ENCODE measurements at places on chromosomes 7 and 10.
A peak's percentile ranks its signal among the peaks of the same experiment; 100 is the strongest.

DNA sequence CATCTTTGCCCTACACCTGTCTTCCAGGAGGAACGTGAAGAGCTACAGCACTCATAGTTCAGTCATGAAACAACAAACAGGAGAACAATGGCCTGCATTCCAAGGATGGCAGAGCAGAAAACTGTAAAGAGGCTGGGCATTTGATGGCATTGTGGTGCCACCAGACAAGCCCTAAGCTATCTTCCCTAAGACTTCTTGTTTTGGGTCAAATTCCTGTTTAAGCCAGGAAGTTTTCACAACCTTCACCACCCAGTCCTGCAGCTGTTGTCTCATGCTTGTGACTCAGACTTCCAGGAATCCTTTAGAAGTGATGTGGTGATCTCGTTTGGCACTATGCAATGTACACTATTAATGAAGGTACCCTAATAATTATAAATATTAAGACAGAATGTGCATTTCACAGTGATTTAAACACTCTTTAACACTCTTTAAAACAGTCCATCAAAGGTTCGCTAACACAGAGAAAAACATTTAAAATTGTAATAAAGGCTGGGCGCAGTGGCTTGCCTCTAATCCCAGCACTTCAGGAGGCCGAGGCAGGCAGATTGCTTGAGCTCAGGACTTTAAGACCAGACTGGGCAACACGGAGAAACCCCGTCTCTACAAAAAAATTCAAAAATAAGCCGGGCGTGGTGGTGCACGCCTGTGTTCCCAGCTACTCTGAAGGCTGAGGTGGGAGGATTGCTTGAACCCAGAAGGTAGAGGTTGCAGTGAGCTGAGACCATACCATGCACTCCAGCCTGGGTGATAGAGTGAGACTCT is 2.7 kb upstream of the HERPUD2 start:
- DNase-seq: peak; percentile 60
- H3K27ac ChIP-seq: peak overlapping the region; percentile 65
- H3K4me3 ChIP-seq: no peak overlapping the region
- no peaks in the 10 kb centered on the region for H3K27me3 ChIP-seq
- H3K4me1 ChIP-seq: peaks cover 42% of the 10 kb centered on the region
- no peaks in the 10 kb centered on the region for H3K36me3 ChIP-seq

DNA sequence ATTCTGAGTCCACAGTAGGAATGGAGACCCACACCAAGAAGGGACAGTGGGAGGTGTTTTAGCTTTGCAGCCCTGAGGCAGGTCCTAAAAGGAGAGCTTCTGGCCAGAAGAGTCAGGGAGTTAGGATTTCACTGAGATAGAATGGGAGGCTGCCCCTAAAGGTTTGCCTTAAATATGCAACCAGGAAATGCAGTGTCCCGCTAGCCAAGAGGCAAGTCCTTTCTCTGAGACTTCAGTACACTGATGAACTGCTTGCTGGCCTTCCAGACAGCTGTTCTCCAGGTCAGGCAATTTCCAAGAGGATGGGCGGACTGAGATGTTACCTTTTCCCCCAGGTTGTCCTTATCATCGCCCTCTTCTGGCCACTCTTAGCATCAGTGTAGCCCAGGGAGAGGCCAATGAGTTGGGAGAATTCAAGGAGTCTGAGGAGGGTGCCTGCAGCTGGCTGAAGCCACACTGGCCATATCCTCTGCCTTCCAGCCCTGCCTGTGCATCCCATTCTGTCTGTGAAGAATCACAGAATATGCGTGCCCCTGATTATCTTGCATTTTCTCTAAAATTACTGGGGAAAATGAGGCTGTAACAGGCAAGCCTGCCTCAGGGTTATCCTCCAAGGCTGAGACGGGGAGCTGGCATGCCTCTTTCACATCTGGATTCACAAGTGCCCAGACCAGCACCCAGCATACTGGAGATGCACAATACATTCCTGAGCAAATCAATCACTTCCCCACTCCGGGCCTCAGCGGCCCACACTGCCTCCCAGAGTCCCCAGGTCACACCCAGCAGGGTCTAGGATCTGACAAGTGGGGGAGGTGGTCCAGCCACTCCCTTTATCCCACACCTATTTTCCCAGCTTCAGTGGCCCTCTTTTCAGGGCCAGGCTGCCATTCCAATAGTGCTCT is 2.4 kb downstream of the TLL2 start:
- H3K4me1 ChIP-seq: peaks cover 20% of the 10 kb centered on the region
- H3K36me3 ChIP-seq: no peaks in the 10 kb centered on the region
- peak; percentile 23 for DNase-seq
- H3K4me3 ChIP-seq: no peak overlapping the region
- peaks cover 16% of the 10 kb centered on the region for H3K27me3 ChIP-seq

DNA sequence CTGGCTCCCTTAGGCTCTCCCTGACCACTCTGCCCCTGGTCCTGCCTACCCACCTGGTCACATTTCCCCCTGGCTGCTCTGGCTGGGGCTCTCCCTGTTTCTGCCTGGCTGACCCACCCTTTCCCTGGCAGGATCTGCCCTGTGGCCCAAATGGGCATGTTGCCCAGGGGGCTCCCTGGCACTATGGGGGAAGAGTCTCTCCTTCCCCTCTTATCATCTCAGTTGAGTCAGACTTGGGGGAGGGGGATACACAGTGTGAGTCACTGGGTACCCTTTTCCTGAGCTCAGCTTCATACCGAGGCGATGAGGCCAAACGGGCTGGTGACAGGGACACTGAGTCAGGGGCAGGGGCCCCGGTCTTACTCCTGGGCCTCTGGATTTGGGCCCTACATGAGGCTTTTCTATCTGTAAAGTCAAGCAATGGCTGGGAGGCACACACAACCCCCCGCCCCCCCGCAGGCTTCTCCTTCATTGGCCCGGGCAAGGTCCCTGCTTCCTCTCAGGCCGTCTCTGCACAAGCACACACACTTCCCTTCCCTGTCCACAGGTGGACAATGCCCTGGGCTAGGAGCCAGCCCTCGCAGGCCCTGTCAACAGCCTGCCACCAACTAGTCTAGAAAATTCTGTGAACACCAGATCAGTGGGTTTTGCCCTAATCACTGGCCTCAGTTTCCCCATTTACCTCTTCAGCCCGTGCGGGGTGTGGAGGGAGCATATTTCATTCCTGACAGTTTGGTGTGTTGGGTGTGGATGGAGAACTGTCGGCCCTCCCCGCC is 627 bp upstream of the FLNC start:
- no peaks in the 10 kb centered on the region for H3K36me3 ChIP-seq
- peaks cover 42% of the 10 kb centered on the region for H3K4me1 ChIP-seq
- peak overlapping the region; percentile 54 for H3K4me3 ChIP-seq

GRCh38 chr10:108787932-108788331 is 1135.4 kb downstream of the XPNPEP1 start:
- H3K4me3 ChIP-seq: no peak overlapping the region
- no peaks in the 10 kb centered on the region for H3K27me3 ChIP-seq
- no peak overlapping the region for H3K27ac ChIP-seq

- no peak overlapping the region for H3K4me3 ChIP-seq
- no peak for DNase-seq
- no peaks in the 10 kb centered on the region for H3K4me1 ChIP-seq
- H3K36me3 ChIP-seq: no peaks in the 10 kb centered on the region
- H3K27ac ChIP-seq: no peak overlapping the region
These were observed 32.7 kb upstream of the DLD start for GRCh38 chr7:107858280-107858679.

GRCh38 chr7:80896906-80897598 is 21.8 kb downstream of the SEMA3C start:
- no peaks in the 10 kb centered on the region for H3K36me3 ChIP-seq
- no peaks in the 10 kb centered on the region for H3K27me3 ChIP-seq
- DNase-seq: no peak
- H3K4me3 ChIP-seq: no peak overlapping the region
- peaks cover 6% of the 10 kb centered on the region for H3K4me1 ChIP-seq
- no peak overlapping the region for H3K27ac ChIP-seq

DNA sequence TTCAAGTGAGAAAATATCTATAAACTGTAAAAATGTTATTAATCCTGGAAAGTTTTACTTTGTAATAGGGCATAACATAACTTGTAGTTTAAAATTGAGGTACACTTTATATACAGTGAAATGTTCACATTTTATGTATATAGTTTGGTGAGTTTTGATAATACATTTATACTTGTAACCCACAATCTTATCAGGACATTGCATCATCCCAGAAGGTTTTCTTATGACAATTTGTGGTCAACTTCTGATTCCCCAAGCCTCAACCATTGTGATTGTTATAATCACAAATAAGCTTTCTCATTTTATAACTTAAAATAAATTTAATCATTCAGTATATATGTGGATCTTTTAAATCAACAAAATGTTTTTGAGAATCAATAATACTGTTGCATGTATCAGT is 151.1 kb downstream of the TFPI2 start:
- no peak overlapping the region for H3K4me3 ChIP-seq
- no peaks in the 10 kb centered on the region for H3K36me3 ChIP-seq
- no peak overlapping the region for H3K27ac ChIP-seq
- no peaks in the 10 kb centered on the region for H3K27me3 ChIP-seq
- no peaks in the 10 kb centered on the region for H3K4me1 ChIP-seq
